ENCODE measurements at places on chromosomes 1 and 21.

DNA sequence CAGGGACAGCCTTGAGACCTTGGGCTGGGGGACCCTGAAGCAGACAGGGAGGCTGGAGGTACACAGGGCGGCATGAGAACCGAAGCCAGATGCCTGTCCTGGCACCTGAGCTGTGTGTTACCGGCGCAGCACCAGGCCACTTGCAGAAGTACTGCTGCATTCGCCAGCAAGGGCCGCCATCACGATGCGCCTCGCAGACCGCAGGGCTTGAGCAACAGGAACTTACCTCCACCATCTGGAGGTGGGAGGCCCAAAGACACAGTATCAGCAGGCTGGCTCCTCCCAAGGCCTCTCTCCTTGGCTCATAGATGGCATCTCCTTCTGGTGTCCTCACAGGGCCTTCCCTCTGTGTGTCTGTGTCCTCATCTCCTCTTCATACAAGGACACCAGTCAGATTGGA, 90.1 kb downstream of the PRDM16 start:
- no peak for DNase-seq

DNA sequence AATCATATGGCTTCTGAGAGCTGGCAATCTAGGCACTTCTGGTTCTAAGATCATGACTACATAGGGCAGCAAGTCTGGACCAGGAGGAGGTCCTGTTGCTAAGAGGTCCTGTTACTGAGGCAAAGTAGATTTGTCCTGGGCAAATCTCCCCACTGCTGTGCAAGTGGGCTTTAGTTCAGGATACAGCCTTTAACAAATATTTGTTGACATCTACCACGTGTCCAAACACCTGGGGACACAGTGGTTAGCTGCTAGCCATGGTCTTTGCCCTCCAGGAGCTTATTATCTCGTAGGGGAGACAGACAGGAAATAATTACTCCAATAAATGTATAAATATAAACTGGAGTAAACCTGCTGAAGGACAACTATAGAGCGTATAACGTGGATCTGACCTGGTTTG, 3.2 kb downstream of the CGN start:
- no peak for DNase-seq

GRCh38 chr1:221788466-221788865, 46.6 kb upstream of the DUSP10 start:
- DNase-seq, result no peak

- no peak for DNase-seq
Measured at GRCh38 chr1:234526922-234527321, 47.9 kb upstream of the TARBP1 start.

- no peak for DNase-seq
Measured at GRCh38 chr1:208520438-208521099, 276.4 kb upstream of the PLXNA2 start.

DNA sequence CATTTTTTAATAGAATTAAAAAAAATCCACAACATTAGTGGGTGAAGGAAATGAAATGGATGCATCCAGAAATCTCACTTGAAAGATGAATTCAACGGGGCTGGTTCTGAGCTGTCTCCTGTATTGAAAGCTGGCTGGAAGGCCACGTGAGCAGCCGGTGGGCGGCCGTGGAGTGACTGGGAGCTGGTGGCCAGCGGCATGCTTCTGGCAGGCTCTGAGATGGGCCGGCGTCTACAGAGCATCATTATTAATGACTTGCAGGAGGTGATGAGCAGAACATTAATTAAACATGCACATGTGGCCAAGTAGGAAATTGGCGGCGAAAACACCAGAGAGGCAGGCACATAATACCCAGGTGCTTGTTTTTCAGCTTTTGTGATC, 115.6 kb upstream of the LMO4 start:
- DNase-seq, result no peak

GRCh38 chr1:30284226-30284625, 439.2 kb downstream of the MATN1 start:
- no peak for DNase-seq

GRCh38 chr1:217562229-217562878, 68.5 kb downstream of the GPATCH2 start:
- DNase-seq, result no peak

- DNase-seq, result no peak
Measured at GRCh38 chr1:99532276-99532580, 113.7 kb upstream of the PALMD start.

DNA sequence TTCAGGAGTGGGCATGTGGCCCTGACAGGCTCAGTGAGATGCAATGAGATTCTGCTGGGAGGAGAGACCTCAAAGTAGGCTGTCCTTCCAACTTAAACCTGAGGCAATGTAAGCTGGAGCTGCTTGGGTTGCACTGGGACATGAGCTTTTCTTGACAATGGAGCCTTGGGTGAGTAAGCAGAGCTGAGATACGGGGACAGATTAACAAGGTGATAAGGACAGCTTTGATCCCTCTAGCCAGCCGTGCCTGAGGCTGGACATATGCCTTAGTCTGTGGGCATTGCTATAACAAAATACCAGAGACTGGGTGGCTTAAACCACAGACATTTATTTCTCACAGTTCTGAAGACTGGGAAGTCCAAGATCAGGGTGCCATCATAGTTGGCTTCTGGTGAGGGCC, 18.3 kb upstream of the NGF start:
- no peak for DNase-seq

- DNase-seq, result no peak
Measured at GRCh38 chr1:54839824-54840223, 38.7 kb upstream of the TTC22 start.

DNA sequence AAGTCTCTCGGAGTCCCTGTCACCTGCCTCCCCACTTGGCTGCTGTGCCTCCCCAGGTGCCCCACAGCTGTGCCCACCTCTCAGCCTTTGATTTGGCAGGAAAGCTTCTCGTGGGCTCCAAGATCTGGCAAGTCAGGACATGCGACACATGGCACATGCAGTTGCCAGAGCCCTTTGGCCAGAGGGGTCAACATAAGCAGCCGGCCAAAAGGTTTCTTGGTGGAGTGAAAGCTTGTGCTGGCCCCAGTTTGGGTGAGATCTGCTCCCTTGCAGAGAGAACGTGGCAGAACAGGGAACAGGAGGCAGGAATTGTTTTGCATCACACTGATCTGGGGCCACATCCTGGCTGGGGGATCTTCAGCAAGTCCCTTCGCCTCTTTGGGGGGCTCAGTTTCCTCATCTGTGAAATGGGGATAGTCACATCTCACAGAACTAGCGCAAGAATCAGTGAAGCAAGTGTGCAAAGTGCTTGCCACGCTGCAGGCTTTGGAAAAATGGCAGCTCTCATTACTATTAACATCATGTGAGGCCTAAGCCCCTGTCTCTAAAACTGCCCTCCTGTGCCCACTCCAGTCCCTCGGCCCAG, 232.6 kb downstream of the TRABD2B start:
- DNase-seq, result no peak

DNA sequence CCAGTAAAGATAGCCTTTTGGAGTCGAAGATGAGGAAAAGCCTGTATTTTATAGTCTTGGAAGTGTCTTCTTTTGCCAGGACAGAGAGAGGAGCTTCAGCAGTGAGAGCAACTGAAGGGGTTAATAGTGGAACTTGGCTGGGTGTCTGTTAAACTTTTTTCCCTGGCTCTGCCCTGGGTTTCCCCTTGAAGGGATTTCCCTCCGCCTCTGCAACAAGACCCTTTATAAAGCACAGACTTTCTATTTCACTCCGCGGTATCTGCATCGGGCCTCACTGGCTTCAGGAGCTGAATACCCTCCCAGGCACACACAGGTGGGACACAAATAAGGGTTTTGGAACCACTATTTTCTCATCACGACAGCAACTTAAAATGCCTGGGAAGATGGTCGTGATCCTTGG, at the start of gene VCAM1:
Gene VCAM1 (plus strand): TSS at position 253 of the 400 bp plus-strand sequence. CDS start 119 bp downstream, at position 372.
- no peak for DNase-seq

- DNase-seq, result peak; percentile 86
Measured at GRCh38 chr1:12528021-12528852, 89.8 kb downstream of the DHRS3 start.

- peak; percentile 71 for DNase-seq
Measured at GRCh38 chr1:65605621-65606020, 185.2 kb downstream of the LEPR start.

GRCh38 chr1:101044749-101045148, 19.2 kb upstream of the DPH5 start:
- DNase-seq, result no peak

GRCh38 chr1:70528590-70529333, 117.7 kb downstream of the CTH start:
- peak; percentile 20 for DNase-seq

GRCh38 chr1:18919197-18919905, 17.0 kb upstream of the ALDH4A1 start:
- DNase-seq, result no peak

GRCh38 chr1:202944438-202944921, 13.6 kb downstream of the ADIPOR1 start:
- no peak for DNase-seq

DNA sequence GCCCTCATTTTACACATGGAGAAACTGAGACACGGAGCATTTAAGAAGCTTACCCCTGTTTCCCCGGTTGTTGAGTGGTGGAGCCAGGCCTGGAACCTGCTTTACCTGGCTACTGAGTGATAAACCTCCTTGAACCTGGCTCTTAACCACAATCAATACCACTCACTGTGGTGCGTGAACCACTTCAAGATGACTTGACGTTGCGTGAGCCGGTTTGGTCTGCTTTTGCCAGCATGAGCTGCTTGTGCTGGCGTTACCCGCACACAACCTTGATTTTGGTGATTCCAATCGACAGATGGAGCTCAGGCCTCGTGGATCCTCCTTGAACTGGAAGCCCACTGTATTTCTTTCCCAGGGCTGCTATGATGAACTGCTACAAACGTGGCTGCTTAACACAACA, 6.1 kb upstream of the TINAGL1 start:
- DNase-seq, result no peak

DNA sequence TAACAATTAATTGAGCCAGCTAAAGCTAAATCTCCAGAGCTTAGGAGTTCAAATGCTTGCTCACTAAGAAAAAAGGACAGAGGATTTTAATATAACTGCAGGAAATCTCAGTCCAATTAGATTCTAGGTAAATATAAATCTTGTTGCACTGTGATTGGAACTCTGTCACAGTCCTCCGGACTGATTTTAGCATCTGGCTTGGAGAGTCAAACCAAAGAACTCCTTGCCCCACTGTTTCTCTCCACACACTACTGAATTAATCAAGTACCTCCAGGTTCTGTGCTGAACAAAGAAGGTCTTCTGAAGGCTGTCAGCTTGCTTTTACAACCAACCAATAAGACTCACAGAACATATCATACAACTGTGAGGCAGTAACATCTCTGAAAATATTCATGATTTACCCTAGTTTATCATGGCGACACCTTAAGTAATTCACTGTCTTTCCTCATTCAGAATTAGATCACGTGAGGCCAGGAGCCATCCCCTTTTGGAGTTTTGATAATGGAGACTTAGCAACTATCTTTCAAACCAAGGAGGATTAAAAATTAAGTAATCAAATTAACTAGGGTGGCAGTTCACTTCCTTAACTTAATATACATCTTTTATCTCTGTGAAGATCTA, 176.0 kb downstream of the RERE start:
- no peak for DNase-seq

Measured in MV-4-11 (cell line).